ENCODE measurements at places on chromosomes 5 and 9.

DNA sequence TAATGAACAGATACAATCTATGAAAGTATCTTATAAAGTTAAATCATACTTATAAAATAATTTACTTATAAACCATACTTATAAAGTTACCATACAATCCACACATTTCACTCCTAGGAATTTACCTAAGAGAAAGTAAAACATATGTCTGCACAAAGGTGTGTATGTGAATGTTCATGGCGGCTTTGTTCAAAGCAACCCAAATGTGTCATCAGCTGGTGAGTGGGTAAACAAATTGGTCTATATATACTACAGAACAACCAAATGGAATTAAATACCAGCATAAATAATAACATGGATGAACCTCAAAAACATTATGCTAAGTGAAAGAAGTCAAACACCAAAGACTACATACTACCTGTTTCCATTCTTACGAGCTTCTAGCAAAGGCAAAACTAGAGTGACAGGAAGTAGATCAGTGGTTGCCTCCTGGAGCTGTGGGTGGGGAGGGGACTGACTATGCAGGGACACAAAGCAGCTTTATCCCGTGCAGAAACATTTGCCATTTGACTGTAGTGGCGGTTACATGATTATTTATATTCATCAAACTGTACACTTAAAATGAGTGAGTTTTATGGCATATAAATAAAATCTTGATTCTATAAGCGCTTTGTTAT, 10.6 kb downstream of the TRAF1 start:
- peak; percentile 75 for DNase-seq

GRCh38 chr9:101791938-101792337, 53.5 kb upstream of the GRIN3A start:
- DNase-seq: peak; percentile 38

- no peak for DNase-seq
Observed at GRCh38 chr9:85056203-85056572, 386.7 kb downstream of the NTRK2 start.

- DNase-seq: no peak
Observed at GRCh38 chr9:2255128-2255527, 240.0 kb downstream of the SMARCA2 start.

DNA sequence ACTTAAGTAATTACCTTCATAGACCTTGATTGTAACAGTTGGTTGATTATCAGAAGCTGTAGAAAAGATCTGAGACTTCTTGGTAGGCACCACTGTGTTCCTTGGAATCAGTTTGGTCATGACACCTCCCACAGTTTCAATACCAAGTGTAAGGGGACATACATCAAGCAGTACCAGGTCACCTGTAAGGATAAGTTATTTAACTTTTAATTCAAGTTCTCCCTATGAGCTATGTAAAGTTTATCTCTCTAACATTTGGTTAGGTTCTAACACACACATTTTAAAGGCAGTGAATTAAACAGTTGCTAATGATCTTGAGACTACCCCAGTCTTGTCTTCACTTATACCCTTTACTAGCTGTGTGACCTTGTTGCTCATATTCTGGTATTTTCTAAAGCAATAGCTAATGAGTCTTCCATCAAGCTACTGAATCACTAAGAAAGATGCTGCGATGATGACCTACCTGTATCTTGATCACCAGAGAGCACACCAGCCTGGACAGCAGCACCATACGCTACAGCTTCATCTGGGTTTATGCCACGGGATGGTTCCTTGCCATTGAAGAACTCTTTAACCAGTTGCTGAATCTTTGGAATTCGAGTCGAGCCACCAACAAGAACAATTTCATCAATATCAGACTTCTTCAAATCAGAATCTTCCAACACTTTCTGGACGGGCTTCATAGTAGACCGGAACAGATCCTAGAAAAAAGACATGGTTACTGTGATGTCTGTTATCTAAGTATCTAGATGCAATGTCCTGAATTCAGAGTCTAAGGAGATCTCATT, 2.8 kb downstream of the HSPA5 start:
- no peak for DNase-seq

- DNase-seq: no peak
Observed at GRCh38 chr5:37724395-37725125, 115.3 kb downstream of the GDNF start.

GRCh38 chr9:115002371-115003120, 72.2 kb upstream of the TNFSF8 start:
- DNase-seq: no peak

GRCh38 chr5:123549256-123549904, 37.4 kb downstream of the CSNK1G3 start:
- DNase-seq: peak; percentile 66

DNA sequence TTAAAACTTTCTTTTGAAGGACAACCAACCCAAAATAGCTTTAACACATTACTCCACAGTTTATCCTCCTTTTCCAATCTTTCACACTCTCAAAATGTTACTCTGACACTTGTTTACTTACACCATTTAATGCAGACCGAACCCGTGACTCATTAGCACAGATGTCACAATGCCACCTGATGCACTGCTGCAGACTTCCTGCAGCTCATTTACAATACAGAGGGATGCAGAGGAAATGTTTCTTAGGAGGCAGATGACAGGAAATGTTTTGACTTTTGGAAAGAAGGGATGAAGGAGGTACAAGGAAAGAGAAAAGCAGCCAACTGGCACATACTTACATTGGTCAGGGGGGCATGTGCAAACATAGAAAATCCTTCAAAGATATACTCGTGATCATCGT, 39.0 kb downstream of the DROSHA start:
- no peak for DNase-seq

DNA sequence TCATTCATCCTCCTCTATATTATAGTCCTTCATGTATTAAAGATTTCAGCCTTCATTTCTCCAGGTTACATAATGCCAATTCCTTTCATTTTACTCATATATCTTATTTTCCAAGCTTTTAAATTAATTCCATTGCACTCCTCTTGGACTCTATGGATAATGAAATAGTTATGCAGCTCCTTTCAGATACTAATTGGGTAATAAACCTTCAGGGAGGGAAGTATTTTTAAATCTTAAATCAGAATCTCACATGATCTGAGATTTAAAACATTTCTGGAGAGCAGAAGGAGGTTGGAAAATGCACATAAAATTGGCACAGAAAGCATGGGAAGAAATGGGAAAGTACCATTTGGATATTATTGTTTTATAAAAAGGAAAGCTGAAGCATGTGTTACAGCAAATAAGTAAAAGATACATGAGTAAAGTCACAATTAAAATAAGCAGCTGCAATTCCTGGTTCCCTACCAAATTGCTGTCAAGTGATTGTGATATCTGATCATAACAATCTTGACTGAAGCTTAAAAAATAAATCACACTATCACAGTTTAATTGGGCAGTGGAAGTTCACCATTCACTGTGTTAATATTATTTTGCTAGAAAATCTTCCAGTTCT, 257.9 kb upstream of the NREP start:
- DNase-seq: no peak
